Stimulated activated CD8-positive, alpha-beta memory T cell treated with anti-CD3 and anti-CD28 coated beads, Interleukin-7, amount 100 ng/mL, for 48 hours (primary cell): ENCODE measurements at places on chromosomes 16 and 17.

DNA sequence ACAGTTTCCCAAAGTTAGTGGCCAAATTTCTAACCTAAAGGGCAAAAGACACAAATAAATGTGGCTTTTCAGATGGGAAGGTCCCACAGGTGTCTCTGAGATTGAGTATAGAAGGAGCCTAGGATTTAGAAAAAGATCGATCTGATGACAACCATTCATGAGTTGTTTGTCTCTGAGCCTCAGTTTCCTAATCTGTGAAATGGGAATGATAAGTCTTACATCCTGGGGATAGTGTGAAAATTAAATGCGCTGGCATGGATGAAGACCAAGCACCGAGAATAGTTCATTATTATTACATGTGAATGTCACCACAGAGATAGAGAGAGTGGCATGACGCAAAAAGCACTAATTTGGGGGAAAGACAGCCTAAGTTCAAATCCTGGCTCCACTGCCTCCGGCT lies 7.2 kb downstream of the CDH5 start:
- no peak for DNase-seq

DNA sequence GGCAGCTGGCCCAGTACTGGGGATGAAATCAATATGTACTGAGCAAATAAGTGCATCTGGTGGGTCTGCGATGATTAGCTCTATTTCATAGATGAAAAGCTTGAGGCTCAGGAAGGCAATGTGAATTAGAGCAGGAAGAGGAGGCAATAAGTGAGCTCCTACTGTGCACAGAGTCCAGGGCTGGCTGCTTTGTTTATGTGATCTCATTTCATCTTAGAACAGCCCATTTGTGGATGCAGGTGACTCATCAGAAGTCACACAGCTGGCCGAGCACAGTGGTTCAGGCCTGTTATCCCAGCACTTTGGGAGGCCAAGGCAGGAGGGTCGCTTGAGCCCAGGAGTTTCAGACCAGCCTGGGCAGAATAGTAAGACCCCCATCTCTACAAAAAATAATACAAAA lies 7.1 kb downstream of the TMEM114 start:
- DNase-seq = no peak

GRCh38 chr17:47980541-47980940 lies 9.6 kb downstream of the CDK5RAP3 start:
- no peak for DNase-seq

DNA sequence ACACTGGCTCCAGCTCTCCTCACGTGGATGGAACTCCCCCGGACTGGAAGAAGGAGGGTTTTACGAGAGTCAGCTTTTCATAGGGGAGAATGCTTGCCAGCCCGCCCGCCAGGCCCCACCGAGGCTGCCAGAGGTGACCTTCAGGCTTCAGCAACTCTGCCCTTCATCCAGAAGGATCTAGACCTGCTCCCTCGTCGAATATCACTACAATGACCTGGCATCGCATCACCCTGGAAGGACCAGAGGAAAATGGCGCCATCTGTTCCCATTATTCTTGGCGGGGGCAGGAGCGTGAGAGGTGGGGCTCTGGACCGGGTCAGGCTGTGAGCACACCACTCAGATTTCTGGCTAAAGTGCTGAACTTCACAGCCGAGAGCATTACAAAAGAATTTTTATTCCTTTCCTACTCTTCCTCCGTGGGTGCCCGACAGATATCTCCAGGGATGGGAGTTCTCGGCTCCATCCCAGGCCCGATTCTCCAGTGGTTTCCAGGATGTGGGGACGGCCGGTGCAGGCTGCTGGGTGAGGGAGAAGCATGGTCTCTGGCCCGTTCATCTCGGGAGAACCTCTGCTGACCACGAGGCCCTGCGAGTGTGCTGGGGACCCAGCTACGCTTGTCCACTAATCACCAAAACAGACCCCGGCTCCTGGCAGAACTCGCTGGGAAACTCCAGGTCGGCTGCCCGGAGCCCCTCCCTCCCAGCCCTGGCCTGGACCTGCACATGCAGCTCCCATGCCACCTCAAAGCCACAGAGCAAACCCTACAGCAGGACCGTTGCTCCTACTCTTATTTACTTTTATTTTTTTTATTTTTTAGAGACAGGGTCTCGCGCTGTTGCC lies 36.8 kb upstream of the ZNF469 start:
- DNase-seq = no peak

GRCh38 chr16:17951378-17951777 lies 385.2 kb downstream of the NPIPA8 start:
- no peak for DNase-seq
